Foreskin fibroblast (primary cell): ENCODE measurements at places on chromosomes 13 and 19.

- no peak for DNase-seq
Measured at GRCh38 chr13:36057041-36057440, 74.1 kb downstream of the DCLK1 start.

- DNase-seq, result no peak
Measured at GRCh38 chr13:79997244-79997643, 343.7 kb downstream of the SPRY2 start.

GRCh38 chr13:45943965-45944364, 92.4 kb upstream of the SIAH3 start:
- DNase-seq, result no peak

DNA sequence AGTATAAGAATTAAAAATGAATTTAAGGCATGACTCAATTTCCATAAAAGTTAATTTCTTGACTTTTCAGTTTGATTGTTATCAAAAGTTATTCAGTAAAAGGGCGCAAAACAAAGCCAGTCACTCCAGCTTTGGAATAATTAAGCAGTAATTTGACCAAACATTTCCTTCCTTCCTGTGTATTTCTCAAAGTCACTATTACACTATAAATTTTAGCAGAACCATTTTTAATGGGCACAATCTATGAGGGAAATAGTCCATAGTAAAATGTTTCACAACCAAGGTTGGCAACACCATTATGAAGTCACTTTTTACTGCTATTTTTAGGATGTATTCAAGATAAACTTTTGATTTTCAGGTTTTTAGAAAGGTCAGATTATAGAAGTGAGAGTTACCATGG, 91.0 kb downstream of the DACH1 start:
- no peak for DNase-seq

- DNase-seq, result no peak
Measured at GRCh38 chr13:98275681-98276171, 98.7 kb upstream of the RNF113B start.

DNA sequence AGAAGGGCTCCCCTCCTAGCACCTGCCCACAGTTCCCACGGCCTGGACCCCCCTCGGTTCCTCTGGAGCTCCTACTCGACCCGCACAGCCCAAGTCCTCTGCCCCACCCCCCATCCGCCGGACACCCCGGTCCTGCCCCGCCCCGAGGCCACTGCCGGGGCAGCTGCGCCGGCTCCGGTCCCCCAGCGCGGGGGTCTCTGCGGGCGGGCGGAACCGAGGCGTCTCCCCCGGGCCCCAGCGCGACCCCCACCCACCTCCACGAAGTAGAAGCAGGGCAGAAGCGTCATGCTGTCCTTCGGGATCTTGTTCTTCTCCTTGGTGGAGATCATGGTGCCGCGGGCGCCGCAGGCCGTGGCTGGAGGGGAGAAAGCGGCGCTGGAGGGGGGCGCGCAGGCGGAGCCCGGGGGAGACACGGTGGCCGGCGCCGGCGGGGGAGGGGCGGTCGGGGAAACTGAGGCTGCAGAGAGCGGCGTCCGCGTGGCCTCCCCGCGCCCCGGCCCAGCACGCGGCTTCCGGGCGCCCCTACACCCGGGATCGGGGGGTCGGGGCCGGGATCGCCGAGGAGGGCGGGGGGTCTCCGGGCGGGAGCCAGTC, 427 bp downstream of the PLPPR3 start:
- DNase-seq, result no peak

DNA sequence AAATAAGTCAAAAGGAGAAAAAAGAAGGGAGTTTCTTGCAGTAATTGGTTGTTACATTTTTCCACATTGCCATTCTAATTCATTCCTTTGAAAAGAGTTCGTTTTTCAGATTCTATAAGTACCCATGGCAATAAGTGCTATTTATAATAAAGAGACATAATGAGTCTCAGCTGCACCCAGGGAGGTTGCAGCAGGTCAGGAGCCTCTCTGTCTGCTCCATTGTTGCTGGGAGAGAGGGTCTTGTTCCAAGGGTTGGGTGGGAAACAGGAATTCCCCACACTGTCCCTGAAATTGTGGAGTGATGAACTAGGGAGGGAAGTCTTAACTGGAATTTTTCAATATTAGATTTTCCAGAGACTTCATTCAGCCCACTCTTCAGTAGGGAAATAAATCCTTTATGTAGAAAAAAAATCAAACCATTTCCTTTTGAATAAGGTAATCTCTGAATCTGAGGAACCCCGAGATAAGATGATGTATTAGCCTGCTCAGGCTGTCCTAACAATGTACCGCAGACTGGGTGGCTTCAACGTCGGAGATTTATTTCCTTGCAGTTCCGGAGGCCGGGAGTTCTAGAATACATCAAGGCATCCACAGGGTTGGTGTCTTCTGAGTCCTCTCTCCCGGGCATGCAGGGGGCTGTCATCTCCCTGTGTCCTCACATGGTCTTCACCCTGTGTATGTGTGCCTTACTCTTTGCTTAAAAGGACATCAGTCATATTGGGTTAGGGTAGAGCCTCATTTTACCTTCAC, 342.7 kb upstream of the TMTC4 start:
- no peak for DNase-seq

- peak; percentile 25 for DNase-seq
Measured at GRCh38 chr19:49554701-49555181, 25.6 kb downstream of the NOSIP start.

GRCh38 chr13:109949397-109949796, 163.0 kb upstream of the IRS2 start:
- no peak for DNase-seq

- no peak for DNase-seq
Measured at GRCh38 chr13:20356444-20356843, 124.3 kb upstream of the GJB6 start.

GRCh38 chr19:24033963-24034342, 53.0 kb upstream of the ZNF254 start:
- peak; percentile 66 for DNase-seq

GRCh38 chr13:46361276-46361934, 25.6 kb downstream of the RUBCNL start:
- no peak for DNase-seq

DNA sequence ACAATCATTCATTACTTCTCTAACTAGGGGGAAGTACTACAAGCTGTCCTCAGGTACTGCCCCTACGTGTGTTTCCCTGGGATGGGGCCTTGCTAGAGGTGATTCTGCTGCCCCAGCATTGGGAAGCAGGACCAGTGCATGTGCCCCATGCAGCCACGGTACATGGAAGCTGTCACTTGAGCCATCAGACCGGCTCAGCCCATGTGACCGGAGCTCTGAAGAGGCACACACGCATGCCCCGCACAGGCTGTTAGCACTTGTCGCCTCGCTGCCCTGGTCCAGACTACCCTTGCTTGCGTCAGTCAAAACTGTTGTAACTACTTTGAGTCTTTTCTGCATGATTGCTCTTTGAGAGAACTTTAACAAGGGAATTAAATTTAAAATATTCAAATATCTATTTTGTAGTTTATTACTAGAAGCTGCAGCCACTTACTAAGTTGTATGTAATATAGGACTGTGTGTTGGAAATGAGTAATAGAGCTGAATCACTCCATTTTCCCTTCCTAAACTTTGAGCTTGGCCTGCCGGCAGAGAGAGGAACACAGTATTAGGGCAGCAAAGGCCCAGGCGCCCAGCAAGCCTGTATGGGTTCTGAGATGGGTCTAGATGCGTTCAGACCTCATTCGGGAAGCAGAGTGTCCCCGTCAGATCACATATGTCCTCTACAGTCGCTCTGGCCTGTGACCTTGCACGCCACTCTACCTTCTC, 42.2 kb downstream of the DHRS12 start:
- DNase-seq, result peak; percentile 29

GRCh38 chr13:52949742-52950141, 78.9 kb upstream of the OLFM4 start:
- no peak for DNase-seq

- no peak for DNase-seq
Measured at GRCh38 chr13:22062478-22063205, 391.8 kb downstream of the FGF9 start.

DNA sequence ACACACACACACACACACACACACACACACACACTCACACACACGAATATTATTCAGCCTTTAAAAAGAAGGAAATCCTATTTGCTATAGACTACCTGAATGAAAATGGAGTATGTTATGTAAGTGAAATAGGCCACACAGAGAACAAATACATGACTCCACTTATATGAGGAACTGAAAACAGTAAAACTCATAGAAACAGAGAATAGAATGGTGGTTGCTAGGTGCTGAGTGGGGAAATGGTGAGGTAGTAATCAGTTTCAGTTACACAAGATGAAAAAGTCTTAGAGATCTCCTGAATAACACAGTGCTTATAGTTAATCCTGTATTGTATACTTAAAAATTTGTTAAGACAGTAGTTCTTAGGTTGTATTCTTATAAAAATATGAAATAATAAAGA, 8.2 kb downstream of the ZNF677 start:
- DNase-seq, result no peak
